ENCODE measurements at places on chromosomes 7 and 10.

- DNase-seq, result no peak
Measured at GRCh38 chr7:73366990-73367389, 39.0 kb downstream of the FKBP6 start.

DNA sequence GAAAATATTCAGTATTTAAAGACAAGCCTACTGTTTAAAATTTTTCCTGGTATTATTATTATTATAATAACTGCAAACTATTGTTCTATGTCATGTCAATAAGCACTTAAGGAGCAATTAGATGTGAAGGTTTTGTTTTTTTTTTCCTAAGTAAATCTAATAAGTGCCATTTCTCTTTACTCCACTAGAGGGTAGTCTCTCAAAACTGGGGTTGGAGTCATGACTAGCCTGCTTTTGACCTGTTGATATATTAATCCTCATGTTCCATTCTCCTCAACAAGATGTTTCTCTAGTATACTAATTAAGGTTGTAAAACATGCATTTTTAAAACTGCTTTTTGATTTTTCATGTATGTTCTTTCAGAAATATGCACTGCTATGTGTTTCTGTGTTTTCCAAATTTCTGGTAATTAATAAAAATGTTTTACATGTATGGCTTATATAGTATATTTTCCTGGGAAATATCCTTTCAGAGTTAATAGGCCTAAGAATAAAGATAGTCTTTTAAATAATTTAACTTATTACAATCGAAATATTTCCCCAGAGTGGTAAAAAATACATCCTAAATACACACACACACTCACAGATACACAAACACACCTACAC lies 1.0 kb upstream of the LRRN3 start:
- DNase-seq, result peak; percentile 45

GRCh38 chr7:137882806-137883205 lies 36.0 kb upstream of the DGKI start:
- DNase-seq, result peak; percentile 44

DNA sequence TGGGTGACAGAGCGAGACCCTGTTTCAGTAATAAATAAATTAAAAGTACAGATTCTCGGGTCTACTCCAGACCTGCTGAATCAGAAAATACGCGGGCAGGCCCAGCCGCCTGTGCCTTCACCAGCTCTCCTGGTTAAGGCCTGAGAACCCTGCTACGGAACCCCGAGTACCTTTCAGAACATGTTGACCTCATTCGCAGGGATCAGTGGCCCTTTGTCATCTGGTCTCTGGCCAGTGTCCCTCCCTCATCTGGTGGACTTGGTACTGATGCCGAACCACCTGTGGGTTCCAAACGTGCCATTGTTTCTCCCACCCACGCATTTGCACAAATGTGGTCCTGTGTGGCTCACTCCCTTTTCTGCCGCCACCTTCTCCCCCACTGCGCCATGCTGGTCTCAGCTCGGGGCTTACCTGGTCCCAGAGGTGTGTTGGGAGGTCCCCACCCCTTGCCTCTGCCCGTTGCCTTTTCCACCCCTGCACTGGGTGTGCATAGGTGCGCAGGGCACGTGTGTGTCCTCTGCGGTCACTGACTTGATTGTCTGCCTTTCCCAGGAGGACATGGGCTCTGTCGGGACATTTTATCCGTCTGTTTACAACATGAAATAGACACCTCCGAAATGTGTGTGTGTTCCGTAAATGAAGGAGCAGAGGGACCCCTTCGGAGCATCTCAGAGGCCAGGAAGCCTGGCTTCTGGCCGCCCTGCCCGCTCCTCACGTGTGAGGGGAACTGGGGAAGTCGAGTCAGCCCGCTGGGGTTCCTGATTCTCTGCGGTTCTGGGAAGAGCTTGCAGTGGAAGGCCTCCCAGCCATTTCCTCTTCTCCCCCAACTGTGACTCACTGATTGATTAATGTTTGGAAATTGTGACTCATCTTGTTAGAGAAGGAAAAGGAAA lies 135.2 kb downstream of the CUX1 start:
- DNase-seq, result peak; percentile 92

DNA sequence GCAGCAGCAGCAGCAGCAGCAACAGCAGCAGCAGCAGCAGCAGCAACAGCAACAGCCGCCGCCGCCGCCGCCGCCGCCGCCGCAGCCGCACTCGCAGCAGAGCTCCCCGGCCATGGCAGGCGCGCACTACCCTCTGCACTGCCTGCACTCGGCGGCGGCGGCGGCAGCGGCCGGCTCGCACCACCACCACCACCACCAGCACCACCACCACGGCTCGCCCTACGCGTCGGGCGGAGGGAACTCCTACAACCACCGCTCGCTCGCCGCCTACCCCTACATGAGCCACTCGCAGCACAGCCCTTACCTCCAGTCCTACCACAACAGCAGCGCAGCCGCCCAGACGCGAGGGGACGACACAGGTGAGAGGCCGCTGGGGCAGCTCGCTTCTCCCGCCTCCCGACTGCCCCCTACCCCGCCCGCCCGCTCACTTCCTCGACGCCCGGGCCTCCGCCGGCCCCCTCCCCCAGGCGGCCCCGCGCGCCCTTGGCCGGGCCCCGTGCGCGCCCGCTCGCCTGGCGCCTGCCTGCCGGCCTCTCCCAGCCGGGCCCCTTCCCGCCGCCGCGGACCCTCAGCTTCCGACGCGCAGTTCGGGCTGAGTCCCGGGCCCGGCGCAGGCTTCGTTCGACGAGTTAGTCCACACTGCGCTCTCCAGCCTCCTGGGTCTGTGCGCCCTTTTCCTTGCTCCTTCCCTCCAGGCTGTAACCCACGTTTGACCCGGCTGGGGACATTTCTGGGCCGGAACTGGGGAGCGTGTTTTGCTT lies 882 bp downstream of the DLX6 start:
- peak; percentile 40 for DNase-seq

- DNase-seq, result no peak
Measured at GRCh38 chr7:54116956-54117355, 425.2 kb upstream of the VSTM2A start.

DNA sequence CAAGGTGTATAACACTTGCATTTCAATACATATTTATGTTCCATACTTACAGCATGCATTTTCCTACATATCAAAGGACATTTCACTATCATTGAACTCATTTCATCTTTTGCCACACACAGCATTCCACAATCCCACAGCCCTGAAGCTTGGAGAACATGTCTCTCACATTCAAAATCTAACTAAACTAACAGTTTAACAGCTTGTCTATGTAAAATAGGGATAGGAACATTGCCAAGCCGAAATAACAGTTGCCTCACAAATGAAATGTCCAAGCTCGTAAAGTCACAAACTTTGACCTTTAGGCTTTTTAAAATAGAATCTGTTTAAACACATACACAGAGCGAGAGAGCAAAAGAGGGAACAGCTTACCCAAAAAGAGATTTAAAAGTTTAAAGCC lies 65.3 kb downstream of the HGF start:
- DNase-seq, result no peak

DNA sequence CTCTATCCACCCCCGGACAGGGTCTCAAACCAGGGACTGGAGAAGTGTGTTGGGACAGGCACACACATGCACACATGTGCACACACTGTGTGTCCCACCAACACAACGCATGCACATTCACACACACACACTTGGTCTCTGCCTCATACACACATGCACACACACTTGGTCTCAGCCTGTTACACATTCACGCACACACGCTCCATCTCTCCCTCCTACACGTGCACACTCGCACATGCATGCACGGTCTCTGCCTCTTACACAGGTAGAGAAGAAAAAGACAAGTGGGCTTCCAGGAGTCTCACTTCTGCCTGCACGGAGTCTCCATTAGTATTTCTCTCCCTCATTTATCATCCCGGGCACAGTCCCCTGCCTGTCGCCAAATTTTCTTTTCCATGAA lies 171.2 kb downstream of the EBF3 start:
- DNase-seq, result no peak

DNA sequence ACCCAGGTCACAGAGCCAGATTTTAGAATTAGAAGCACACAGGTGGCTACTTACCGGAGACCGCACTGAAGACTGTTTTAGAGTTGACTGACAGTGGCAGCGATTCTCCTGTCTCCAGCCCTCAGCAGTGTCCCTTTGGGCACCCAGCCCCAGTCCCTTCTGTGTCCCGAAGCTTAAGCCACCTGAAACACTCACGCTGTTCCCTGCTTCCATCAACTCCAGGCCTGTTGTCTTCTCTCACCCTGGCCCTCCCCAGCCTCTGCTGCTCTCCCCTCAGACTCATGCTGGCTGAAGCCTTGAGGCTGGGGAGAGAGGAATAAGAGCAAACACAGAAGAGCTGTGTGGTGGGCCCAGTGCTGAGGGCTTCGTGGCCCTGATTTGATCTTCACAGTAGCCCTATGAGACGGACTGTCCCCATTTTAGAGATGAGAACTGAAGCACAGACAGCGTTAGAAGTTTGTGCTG lies 10.6 kb downstream of the SAP25 start:
- DNase-seq, result no peak

- no peak for DNase-seq
Measured at GRCh38 chr7:158856883-158857668, 718 bp downstream of the DYNC2I1 start.

GRCh38 chr7:96297876-96298275 lies 24.0 kb downstream of the SLC25A13 start:
- no peak for DNase-seq

- DNase-seq, result peak; percentile 20
Measured at GRCh38 chr7:78002021-78002420, 203.4 kb downstream of the PHTF2 start.

- DNase-seq, result peak; percentile 61
Measured at GRCh38 chr7:76364198-76364584, 5.4 kb upstream of the YWHAG start.

- no peak for DNase-seq
Measured at GRCh38 chr10:77117501-77117900, 520.1 kb downstream of the KCNMA1 start.

- no peak for DNase-seq
Measured at GRCh38 chr10:30051220-30051619, 8.2 kb downstream of the JCAD start.

GRCh38 chr7:30238721-30239441 lies 45.5 kb upstream of the ZNRF2 start:
- DNase-seq, result peak; percentile 32

DNA sequence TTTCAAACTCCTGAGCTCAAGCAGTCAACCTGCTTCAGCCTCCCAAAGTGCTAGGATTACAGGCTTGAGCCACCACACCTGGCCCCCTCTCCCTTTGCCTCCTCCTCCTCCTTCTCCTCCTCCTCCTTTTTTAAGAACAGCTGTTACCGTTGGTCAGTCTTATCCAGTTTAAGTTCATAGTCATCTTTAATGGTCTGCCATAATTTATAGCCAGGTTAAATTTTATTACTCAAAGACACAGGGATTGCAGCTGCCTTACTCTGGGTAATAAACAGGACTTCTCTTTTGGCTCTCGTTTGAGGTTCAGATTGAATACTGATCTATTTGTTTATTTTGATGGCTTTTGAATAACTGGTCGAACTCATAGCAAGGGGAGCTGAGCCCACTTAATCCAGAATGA lies 35.2 kb downstream of the ATOH7 start:
- no peak for DNase-seq

GRCh38 chr7:137943132-137943551 lies 58.7 kb downstream of the CREB3L2 start:
- peak; percentile 73 for DNase-seq
